ENCODE measurements at places on chromosomes 3 and 15.

GRCh38 chr3:31890742-31891469 lies 90.2 kb downstream of the OSBPL10 start:
- no peak for DNase-seq

GRCh38 chr15:94535298-94536048 lies 304.1 kb downstream of the MCTP2 start:
- no peak for DNase-seq

GRCh38 chr3:129313665-129314385 lies 35.2 kb downstream of the HMCES start:
- peak; percentile 35 for DNase-seq

DNA sequence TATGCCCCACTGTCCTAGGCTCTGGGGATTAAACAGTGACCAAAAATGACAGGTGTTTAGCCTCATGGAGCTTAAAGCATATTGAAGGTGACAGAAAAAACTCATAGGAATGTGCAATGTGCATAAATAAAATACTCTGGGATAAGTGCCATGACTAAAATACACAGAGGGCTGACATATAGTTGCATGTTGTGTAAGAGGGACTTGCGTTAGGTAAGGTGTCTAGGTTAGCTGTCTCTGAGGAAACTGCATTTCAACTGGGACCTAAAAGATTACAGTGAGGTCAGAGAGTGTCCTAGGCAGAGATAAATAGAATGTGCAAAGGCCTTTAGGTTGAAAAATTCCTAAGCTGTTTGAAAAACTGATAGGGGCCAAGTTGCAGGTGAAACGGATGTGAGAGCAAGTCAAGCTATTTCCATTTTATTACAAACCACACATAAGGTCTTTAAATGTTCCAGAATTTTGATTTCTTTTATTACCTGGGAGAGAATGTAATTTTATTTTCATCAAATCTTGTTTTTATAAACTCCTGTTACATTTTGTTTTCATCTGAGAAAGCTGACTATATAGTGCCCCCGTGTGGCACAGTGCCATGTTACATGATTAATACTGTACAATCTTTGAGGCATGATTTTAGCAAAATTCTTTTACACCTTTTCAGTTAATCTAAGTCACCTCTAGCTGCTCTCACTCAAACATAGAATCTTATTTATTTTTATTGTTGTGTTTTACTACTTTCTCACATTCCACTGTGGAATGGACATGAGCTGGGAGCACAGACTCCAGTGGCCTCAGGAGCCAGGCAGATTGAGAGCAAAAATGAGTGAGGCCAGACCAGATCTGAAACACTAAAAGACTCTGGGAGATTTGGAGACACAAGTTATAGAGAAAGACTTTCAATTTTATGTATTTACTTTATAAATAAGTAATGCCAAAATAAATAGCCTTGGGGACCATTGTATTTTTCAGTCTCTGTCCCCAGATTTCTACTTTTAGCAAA lies 259.6 kb upstream of the ZNF717 start:
- no peak for DNase-seq

DNA sequence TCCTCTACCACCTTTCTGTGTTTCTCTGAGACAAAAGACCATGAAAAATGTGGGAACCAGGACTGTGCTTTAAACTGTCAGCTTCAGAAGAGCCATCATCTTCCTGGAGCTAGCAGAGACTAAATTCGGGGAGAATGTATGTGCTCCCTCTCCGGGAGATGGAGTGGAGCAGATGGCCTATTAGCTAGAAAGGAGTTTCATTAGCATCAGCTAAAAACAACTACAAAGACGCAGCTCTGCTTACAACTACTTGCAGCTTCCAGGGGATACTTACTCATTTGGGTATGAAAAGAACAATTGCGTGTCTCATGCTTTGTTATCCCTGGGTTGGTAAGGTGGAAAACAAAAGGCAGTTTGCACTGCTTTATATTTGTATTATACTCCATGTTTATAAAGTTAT lies 159.6 kb downstream of the MFSD1 start:
- DNase-seq = no peak

- DNase-seq = no peak
These were observed 502.9 kb downstream of the FOXP1 start for GRCh38 chr3:71080517-71081083.

GRCh38 chr15:56001471-56002078 lies 8.2 kb upstream of the NEDD4 start:
- DNase-seq = no peak

DNA sequence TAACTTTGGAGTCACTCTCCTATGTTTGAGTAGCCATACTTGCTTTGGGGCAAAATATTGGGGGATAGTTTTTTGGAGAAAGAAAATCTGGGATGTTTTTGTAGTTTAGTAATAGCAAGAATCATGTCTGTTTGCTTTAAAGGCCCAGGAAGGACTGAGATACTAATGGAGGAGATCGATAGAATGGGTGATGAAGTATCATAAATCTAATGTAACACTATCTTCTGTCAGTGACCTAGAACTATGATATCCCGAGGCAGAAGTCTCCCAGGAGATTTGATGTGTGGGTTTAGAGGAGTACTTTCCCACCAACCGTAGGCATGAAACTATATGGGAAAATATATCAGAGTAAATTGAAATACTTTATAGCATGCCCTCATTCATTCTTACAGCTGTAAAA lies 21.0 kb upstream of the NFKBIZ start:
- no peak for DNase-seq

GRCh38 chr3:47410801-47411646 lies 30.2 kb downstream of the PTPN23 start:
- no peak for DNase-seq

- no peak for DNase-seq
These were observed 795.4 kb upstream of the SEMA6D start for GRCh38 chr15:46921891-46922290.

GRCh38 chr15:46266661-46267060 lies 631.8 kb downstream of the SQOR start:
- DNase-seq = no peak

DNA sequence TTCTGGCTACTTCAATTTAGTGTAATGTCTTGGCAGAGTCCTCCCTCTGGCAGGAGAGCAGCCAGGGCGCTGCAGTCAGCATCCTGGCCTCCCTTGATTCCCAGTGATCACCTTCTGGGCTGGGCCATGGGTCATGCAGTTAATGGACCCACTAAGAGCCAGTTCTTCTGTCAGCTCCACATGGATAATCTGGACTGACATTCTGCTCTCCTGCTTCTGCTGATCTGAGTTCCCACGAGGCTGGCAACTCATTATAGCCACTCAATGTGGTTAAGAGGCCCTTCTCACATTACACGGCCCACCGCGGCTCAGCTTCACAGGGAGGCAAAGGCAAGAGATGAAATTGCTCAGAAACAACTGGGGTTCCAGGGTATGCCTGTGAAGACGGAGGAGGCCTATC lies 94.0 kb downstream of the WDR76 start:
- DNase-seq = no peak

- no peak for DNase-seq
These were observed 591.5 kb upstream of the CFAP20DC start for GRCh38 chr3:59641169-59641899.

DNA sequence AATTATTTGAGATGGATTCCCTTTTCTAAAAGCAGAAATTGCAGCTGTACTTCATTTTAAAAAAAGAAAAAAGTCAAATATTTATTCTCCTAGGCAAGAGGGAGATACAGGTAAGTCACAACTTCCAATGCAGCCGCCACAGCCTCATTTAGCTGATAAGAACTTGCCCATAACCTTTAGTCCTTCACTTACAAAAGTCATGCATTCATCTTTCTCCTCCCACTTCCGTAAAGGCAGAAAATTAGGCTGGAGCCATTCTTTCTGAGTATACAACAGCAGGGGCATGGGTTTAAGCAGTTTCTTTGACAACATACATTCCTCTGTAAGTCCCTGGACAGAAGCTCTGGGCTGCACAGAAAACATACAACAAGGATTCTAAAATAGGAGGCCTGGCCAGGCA lies 4.3 kb downstream of the SUCLG2 start:
- DNase-seq = no peak

- DNase-seq = no peak
These were observed 54.3 kb upstream of the MEF2A start for GRCh38 chr15:99511531-99511865.

DNA sequence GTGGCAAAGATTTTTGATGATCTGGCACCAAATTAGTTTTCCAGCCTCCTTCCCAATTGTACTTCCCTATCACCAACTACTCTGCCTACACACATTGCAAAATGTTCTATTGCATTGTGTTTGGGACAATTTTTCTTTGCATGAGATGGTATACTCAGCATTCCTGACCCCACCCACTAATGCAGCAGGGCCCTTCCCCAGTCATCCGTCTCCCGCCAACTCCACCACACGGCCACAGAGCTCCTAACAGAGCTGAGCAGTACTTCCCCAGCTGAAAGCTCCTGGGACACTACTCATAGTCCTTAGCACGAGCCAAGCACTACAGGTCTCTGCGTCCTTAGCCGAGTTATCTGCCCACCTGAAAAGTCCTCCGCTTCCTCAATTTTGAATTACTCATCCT lies 34.2 kb downstream of the TXNRD3 start:
- no peak for DNase-seq

Measured in T47D (cell line).